ENCODE measurements at places on chromosomes 7 and 10.

DNA sequence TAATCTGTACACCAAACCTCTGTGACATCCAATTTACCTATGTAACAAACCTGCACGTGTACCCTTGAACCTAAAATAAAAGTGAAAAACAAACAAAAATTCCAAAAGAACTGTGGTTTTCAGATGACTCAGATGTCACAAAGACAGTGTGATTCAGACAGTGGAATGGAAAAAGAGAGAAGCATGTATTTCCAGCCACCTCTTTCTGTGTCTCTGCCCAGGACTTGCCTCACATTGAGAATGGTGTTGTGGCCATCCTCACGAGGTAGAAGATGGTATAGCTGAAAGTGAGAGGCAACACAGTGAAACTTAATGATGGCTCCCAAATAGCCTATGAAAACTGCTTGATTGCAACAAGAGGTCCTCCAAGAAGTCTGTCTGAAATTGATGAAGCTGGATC, 78.0 kb downstream of the ARL5B start:
- no peak for DNase-seq

DNA sequence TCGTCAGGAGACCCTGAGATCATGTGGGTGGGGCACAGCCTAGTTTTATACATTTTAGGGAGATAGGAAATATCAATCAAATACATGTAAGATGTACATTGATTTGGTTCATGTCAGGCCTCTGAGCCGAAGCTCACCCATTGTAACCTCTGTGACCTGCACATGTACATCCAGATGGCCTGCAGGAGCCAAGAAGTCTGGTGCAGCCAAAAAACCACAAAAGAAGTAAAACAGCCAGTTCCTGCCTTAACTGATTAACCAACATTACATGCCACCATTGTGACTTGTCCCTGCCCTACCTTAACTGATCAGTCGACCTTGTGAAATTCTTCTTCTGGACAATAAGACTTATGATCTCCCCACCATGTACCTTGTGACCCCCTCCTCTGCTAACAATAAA, 16.0 kb upstream of the LRRC61 start:
- DNase-seq, result no peak

DNA sequence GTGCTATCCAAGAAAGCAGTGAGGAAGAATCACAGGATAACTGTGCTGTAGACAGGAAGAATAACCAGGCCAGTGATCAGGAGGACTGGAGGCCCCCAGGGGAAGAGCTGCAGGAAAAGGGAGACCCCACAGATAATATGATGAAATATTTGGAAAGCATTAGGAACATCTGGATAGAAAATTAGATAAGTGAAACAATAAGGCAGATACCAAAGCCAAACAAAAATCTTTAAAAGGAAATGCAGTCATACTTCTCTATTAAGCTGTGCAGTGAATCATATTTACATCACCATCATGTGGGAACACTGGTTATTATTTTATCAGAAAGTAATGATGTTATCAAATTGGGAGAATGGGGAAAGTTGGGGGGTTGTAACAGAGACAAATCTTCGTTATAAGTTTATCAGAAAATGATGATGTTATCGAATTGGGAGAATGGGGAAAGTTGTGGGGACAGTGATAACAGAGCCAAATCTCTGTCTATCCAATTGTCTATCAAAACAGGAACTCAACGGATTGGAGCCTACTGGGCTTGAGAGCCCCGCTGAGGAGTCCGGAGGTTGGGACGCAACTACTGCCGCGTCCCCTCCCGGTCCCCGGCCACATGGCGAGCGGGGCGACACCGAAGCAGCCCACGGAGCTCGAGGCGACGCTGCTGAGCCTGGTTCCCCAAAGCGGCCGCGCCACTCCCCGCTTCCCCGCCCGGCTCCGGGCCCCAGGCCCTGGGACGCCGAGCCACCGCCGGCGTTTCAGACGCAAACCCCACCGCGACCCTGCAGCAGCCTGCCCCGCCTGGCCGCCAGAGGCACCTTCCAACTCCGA, 14.0 kb upstream of the RALA start:
- DNase-seq, result no peak

- no peak for DNase-seq
Measured at GRCh38 chr7:112937651-112938415, 147.6 kb upstream of the TMEM168 start.

- DNase-seq, result no peak
Measured at GRCh38 chr7:110010359-110010758, 1080.6 kb upstream of the LRRN3 start.

DNA sequence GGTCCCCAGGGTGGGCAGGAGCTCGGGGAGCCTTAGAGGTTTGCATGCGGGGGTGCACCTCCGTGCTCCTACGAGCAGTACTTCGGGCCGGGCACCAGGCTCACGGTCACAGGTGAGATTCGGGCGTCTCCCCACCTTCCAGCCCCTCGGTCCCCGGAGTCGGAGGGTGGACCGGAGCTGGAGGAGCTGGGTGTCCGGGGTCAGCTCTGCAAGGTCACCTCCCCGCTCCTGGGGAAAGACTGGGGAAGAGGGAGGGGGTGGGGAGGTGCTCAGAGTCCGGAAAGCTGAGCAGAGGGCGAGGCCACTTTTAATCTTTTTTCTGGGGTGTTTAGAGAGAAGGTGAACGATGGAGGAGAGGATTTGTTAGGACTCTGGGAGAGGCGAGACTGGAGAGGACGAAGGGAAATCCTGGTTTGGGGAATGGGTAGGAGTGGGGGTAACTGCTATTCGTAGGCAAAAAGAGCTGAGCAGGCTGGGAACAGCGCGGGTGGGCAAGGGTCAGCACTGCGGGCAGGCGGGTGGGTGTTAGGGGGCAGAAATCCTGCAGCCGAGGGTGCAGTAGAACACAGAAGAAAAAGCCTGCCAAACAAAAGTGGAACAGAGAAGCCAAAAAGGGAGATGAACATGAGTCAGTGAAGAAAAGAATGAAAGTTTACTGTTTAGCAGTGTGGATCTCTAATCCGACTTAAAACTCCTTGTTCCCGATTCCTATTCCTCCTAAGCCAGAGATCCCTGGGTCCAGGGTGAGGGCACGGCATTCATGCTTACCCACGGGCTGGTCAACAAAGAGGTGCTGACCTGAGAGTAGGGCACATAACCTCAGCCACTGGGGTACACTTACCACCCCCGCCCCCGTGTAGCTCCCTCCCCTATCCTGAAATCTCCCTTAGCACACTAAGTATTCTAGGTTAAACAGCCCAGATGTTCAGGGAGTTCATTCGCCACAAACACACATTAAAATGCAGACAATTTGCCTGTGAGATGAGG, 26.9 kb downstream of the PRSS2 start:
- DNase-seq, result no peak

DNA sequence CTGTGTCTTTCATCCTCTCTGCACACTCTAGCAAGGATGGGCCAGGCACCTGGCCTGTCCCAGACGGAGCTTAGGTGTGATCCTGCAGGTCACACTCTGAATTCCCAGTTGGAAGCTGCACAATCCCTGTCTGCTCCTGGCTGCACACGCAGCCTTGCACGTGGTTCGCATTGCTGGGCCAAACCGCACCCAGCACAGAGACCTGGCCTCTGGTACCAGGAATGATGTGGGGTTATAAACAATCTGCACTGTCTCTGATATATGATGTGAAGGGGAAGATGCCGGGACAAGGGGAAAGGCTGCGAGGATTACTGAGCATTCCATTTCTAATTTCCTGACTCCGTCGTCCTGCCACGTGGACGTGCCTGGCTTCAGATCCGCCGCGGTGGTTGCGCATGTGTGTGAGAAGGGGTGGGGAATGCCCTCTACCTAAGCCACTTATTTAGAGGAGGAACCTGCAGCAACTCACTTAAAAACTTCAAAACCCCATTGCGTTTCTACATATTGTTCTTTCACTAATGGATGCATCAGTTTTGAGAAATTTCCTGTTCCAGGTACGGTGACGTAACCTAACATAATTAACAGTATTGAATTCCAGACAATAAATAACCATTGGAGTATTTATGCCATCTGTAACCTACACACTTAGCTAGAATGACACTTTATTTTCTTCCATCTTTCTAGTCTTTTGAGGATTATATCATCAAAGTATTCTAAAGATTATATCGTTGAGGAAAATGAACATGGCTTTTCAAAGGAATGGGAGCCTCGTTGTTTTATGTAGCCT, 559.7 kb upstream of the MGMT start:
- DNase-seq, result no peak

- no peak for DNase-seq
Measured at GRCh38 chr10:49407151-49407550, 11.3 kb upstream of the DRGX start.

- DNase-seq, result no peak
Measured at GRCh38 chr10:75426880-75427279, 4.5 kb upstream of the LRMDA start.

DNA sequence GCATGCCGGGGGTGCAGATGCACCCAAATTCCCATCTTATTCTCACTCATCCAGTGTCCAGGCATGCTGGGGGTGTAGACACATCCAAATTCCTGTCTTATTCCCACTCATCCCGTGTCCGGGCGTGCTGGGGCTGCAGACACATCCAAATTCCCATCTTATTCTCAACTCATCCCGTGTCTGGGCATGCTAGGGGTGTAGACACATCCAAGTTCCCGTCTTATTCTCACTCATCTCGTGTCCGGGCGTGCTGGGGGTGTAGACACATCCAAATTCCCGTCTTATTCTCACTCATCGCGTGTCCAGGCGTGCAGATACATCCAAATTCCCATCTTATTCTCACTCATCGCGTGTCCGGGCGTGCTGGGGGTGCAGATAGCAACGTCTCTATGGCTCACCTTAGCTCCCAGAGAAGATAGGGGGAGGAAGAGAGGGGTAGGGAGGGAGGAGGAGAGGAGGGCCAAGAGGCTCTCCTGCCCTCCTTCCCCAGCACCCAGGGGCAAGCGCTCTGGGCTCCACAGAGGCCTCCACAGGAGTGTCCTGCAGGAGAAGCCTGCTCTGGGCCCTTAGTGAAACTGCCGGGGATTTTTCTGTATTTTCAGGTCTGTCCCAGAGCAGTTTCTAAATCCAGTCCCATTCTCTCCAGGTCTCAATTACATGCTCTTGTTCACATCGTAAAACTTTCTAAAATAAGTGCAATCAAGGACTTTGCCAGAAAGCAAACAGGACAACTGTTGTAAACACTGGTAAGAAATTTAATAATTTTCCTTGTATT, 210.8 kb downstream of the DIP2C start:
- no peak for DNase-seq

DNA sequence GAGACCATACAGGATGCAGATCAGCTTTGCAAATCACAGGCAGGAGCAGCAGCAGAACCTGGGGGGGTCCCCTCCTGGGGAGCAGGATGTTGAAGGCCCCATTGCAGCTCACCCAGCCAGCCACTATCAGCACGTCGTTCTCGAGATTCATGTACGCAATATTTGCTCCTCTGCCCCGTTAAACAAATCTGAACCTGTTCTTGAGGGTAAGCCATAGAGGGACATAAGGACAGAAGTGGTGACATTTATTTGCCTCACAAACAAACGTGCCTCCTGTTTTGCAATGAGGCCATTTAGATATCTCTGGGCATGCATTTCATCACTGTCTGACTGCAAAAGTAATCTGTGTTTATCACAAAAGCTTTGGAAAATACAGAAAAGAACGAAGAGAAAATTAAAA, 87.3 kb upstream of the BAIAP2L1 start:
- DNase-seq, result no peak

DNA sequence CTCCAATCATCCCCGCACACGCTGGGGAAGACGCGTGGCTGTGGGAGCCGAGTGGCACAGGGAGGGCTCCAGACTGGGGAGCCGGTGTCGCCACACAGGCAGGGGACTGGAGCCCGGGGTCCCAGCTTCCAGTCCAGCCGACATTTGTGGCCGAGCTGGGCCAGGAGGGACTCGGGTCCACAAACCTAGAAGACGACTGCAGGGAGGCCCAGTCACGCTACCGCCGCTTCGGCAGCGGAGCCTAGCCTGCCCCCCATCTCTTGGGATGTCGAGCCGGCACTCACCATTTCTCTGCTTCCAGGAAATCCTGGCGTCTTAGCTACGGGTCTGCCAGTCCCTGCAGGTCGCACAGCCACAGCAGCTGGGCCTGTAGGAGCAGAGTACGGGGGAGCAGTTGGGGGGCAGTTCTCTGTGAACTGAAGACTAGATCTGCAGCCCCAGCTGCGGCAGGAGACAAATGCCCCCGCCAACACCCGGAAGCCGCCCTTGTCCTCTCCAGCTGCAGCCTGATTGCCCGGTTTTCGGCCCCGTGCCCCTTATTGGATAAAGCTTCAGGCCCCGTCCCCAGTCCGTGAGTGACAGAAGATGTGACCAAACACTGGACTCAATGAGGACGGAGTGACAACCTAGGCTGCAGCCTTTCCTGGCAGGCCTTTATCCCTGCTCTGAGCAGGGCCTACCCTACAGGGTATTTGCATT, 270.7 kb downstream of the ZNF33B start:
- DNase-seq, result no peak

DNA sequence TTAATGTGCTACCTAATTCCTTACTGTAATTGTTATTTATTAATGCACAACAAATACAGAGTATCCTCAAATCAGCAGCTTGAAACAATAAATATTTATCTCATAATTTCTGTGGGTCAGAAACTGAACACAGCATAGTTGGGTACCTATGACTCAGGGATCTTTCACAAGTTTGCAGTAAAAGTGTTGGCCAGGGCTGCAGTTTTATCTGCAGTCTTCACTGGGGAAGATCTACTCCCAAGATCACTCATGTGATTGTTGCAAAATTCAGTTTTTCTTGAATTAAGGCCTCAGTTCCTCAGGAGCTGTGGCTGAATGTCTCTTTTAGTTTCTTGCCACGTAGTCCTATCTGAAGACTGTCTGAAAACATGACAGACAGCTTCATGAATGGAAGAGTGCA, 237.8 kb downstream of the ZWINT start:
- no peak for DNase-seq

- DNase-seq, result no peak
Measured at GRCh38 chr10:86918022-86918471, 39.4 kb downstream of the MMRN2 start.

DNA sequence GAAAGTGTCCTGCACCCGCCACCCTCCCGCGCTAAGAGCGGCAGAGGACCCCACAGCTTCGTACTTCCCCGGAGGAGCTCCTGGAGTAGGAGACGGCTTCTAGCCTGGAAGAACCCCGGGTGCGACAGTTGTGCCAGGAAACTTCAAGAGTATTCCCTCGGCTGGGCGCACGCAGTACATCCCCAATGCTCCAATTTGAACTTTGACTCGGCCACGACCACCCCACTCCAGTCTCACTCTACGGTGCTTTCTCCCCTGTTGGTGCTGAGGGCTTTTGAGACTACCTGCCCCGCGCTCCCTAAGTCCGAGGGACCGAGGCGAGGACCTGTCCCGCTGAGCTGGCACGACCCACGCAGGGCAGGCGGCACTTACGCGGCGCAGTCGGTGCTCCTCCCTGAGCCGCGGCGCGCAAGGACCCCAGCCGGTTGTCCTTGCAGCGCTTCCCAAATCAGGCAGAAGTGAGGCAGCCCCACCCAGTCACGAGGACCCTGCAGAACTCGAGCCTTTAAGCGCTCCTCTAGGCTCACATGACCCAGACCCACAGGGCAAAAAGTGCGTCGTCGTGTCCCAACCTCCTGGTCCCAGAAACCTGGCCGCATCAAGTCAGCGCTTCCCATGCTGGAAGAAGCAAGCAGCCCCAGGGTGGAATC, at the start of gene CPVL:
TSS of gene CPVL (minus strand) at position 481 of the 650 bp plus-strand sequence. CDS start 25,476 bp downstream, outside the sequence.
- peak; percentile 59 for DNase-seq

DNA sequence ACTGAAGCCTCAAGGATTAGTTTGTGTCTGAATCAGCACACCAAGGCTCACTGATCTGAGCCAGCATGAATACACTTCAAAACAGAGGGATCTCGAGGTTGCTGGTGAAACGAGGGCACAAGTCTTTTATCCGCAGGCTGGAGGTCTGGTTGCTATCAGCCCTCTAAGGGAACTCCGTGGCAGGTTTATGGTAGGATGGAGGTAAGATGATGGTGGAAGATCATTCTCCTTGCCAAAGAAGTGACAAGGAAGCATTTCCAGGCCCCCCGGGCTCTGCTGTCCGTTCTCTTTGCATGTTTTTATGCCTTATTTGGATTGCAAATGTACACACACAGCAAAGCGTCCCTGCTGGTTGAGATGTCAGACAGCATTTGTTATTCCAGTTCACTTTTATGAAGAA, 268.3 kb downstream of the ARHGAP12 start:
- DNase-seq, result no peak
